ENCODE measurements at places on chromosomes 2 and 18. TPM values are rescaled to one million over a fixed set of nuclear protein-coding genes. Genes with fewer than 3 reads are reported as not detected.
A peak's percentile ranks its signal among the peaks of the same experiment; 100 is the strongest.

UNC80 gene
- total RNA-seq, result not detected

GCKR gene
- total RNA-seq, result not detected

PROKR1 gene
- not detected for total RNA-seq

POTEI gene
- total RNA-seq, result not detected

- H3K4me3 ChIP-seq, result no peak overlapping the region
- no peak for DNase-seq
- no peaks in the 10 kb centered on the region for H3K27me3 ChIP-seq
- H3K36me3 ChIP-seq, result peaks cover 55% of the 10 kb centered on the region
- peaks cover 46% of the 10 kb centered on the region for H3K4me1 ChIP-seq
These were observed 19.5 kb downstream of the CNOT11 start for GRCh38 chr2:101272045-101272784.

GRCh38 chr2:29317801-29318485 is 202.7 kb downstream of the CLIP4 start:
- DNase-seq, result no peak
- H3K36me3 ChIP-seq, result no peaks in the 10 kb centered on the region
- peaks cover 27% of the 10 kb centered on the region for H3K4me1 ChIP-seq

- peaks cover 3% of the 10 kb centered on the region for H3K27me3 ChIP-seq
- H3K36me3 ChIP-seq, result no peaks in the 10 kb centered on the region
- no peak overlapping the region for H3K27ac ChIP-seq
- H3K4me1 ChIP-seq, result no peaks in the 10 kb centered on the region
- no peak overlapping the region for H3K4me3 ChIP-seq
These were observed 23.5 kb downstream of the IGFBP5 start for GRCh38 chr2:216671791-216672343.

- H3K36me3 ChIP-seq, result no peaks in the 10 kb centered on the region
- DNase-seq, result no peak
- peaks cover 11% of the 10 kb centered on the region for H3K27me3 ChIP-seq
- peaks cover 17% of the 10 kb centered on the region for H3K4me1 ChIP-seq
- H3K4me3 ChIP-seq, result no peak overlapping the region
- H3K27ac ChIP-seq, result no peak overlapping the region
These were observed 80.0 kb upstream of the SLC66A3 start for GRCh38 chr2:11075221-11075620.

- peaks cover 5% of the 10 kb centered on the region for H3K27me3 ChIP-seq
- no peak for DNase-seq
- H3K4me1 ChIP-seq, result no peaks in the 10 kb centered on the region
- H3K36me3 ChIP-seq, result no peaks in the 10 kb centered on the region
- no peak overlapping the region for H3K27ac ChIP-seq
- no peak overlapping the region for H3K4me3 ChIP-seq
These were observed 12.3 kb upstream of the TFCP2L1 start for GRCh38 chr2:121297217-121297830.

DNA sequence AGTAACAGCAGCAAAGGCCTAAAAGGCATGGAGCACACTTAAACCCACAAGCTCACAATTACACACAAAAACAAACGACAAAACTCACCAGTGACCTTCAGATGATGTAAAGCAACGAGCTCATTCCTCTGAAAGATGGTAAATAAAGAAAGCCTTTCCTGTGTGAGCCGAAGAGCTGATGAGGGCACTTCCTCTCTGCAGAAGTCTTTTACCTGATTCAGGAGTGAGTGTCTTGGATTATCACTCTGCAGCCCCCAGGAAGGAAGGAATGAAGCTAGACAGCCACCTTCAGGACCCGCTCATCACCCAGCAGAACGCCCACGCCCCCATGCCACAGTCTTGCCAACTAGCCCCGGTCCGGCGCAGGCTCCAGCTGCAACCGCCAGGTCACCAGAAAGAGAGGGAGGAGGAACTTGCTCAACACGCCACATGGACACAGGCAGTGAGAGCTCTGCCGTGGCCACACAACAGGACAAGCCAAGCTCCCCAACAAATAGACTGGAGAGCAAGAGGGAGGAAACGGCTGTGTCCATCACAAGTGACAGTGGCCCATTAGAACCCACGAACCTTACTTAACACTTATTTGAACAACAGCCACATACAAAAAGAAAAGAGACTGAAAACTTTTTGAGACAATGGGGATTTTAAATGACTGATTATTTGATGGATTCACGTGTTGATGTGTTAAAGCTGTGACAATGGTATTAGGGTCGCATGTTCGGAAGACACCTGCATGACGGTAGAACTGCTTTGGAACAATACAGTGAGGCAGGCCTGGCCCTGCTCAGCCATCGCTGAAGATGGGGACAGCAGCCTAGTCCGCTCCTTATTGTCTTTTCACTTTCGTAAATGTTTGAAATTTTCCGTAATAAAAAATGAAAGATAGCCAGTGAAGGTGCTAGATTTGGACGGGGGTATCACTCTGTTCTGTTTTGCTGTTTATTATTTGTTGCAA is 127.3 kb downstream of the HDAC4 start:
- H3K36me3 ChIP-seq, result peaks cover 8% of the 10 kb centered on the region
- peaks cover 33% of the 10 kb centered on the region for H3K27me3 ChIP-seq
- DNase-seq, result no peak
- no peak overlapping the region for H3K4me3 ChIP-seq

- H3K4me1 ChIP-seq, result peaks cover 45% of the 10 kb centered on the region
- no peaks in the 10 kb centered on the region for H3K27me3 ChIP-seq
- no peak overlapping the region for H3K4me3 ChIP-seq
- no peak for DNase-seq
These were observed 135.0 kb downstream of the TGIF1 start for GRCh38 chr18:3584897-3585460.

DNA sequence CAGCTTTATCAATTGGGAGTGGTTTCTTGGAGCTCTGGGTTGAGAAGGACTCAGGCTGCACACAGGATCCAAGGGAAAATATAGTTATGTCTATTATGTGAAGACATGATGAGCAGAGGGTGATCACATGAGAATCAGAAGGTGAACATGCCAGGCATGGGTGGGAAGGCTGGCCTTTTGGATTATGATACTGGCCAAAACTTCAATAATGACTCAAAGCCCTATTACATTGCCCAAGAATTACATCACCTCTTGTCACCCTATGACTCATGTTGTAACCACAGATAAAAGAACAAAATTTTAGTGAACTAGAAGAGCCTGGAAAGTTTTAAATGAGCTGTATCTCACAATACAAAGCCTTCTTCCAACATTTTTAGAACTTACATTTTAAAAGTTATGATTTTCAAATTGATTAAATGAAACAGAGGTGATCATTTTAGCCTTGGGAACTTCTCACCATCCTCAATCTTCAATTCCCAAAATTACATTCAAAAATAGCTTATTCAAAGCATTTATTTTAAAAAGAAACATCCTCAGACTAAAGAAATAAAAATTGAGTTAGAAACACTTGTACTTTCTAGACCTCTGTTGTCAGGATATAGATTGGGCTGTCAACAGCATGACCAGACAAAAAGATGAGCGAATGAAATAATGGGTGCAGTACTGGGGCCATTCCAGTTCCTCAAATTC is 428.3 kb downstream of the MBD2 start:
- H3K27me3 ChIP-seq, result no peaks in the 10 kb centered on the region
- DNase-seq, result no peak
- no peaks in the 10 kb centered on the region for H3K36me3 ChIP-seq
- H3K4me1 ChIP-seq, result no peaks in the 10 kb centered on the region

GRCh38 chr2:235527806-235528469 is 34.1 kb downstream of the AGAP1 start:
- no peaks in the 10 kb centered on the region for H3K36me3 ChIP-seq
- H3K27me3 ChIP-seq, result no peaks in the 10 kb centered on the region
- H3K4me1 ChIP-seq, result no peaks in the 10 kb centered on the region
- no peak overlapping the region for H3K27ac ChIP-seq
- no peak overlapping the region for H3K4me3 ChIP-seq

DNA sequence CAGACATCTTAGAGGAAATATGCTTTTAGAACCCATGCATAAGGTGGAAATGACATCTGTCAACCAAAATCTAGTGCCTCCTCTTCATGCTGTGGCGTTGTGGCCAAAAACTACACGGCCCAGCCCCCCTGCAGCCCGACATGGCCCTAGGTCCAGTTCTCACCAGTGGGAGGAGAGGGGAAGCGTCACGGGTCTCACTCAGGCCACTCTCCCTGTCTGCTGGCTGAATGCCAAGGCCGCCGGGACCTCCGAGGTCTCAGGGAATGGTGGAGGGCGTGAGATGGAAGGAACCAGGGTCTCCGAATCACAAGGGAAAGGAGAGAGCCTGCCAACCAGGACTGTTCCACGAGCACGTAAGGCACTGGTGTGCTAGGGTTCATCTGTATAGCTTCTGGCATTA is 361.0 kb downstream of the ANAPC1 start:
- peaks cover 13% of the 10 kb centered on the region for H3K4me1 ChIP-seq
- no peak overlapping the region for H3K27ac ChIP-seq

DNA sequence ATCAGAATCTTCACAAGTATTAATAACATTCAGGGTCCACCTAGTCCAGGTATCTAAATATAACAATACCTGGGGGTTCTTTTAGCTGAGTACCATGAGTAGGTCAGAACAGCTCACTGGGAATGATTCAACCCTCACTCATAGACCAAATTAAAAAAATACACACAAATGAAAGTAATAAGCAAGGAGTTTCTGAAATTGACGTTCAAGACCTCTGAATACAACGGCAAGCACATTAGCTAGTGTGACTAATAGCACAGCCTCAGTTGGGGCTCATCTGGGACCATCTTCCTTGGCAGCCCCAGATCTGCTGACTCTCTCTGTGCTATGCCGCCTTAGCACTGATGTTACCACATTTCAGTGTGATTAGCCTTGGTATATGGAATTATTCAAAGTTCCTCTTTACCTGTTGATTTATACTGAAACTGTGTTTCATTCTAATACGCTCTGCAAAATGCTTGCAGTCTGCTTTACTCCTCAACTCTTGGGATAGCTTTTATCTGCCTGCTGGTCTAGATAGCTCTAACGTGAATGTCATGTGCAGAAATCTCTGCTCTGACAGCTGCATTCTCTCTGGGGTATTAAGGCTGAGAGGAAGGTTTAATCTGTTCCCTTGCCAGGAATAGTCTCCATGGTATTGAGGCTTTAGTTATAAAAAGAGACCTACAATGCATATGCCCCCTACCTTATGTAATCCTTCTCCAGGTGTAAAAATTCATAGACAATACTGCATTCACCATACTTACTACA is 153.3 kb downstream of the METTL4 start:
- H3K27ac ChIP-seq, result no peak overlapping the region
- H3K36me3 ChIP-seq, result no peaks in the 10 kb centered on the region
- H3K4me1 ChIP-seq, result no peaks in the 10 kb centered on the region
- no peak for DNase-seq

DNA sequence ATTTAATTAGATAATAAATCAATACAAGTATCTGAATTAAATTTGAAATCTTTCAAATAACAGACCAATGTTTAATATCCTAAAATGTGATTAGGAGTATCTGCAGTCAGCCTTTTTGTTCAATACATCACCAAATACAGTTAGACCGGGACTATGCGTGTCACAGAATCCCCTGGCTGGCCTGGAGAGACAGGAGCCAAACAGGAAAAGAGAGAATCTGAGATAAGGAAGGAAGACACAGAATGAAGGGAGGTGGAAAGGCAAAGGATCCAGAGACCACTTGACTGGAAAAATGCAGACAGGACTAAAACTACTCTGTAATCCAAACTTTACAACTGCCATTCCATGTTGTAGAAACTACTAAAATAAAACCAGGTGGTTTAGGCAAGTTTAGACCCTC is 66.3 kb downstream of the SIGLEC15 start:
- no peaks in the 10 kb centered on the region for H3K4me1 ChIP-seq
- H3K27me3 ChIP-seq, result no peaks in the 10 kb centered on the region
- no peak for DNase-seq
- H3K27ac ChIP-seq, result no peak overlapping the region

GRCh38 chr18:24613896-24614640 is 153.6 kb downstream of the HRH4 start:
- H3K4me1 ChIP-seq, result no peaks in the 10 kb centered on the region
- H3K4me3 ChIP-seq, result no peak overlapping the region
- no peaks in the 10 kb centered on the region for H3K36me3 ChIP-seq
- no peaks in the 10 kb centered on the region for H3K27me3 ChIP-seq
- DNase-seq, result no peak
- no peak overlapping the region for H3K27ac ChIP-seq

- peak; percentile 48 for DNase-seq
- H3K4me1 ChIP-seq, result peaks cover 7% of the 10 kb centered on the region
- peaks cover 29% of the 10 kb centered on the region for H3K27me3 ChIP-seq
- no peak overlapping the region for H3K4me3 ChIP-seq
These were observed 14.2 kb downstream of the SIGLEC15 start for GRCh38 chr18:45839414-45840395.

DNA sequence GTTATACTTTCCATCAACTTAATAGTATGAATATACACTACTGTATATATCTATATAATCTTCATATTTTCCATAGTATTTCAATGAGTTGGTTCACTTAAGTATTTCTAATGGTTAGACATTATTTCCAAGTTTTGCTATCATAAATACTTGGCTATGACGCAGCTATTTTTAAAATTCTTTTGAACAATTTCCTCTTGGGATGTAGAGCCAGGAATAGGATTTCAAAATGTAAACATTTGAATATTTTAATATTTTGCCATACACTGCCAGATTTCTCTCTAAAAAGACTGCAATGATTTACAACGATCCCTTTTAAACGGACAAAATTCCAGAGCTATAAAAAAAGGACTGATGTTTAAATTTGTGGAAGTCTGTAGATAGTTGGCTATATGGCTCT is 95.6 kb downstream of the NUP35 start:
- no peak overlapping the region for H3K4me3 ChIP-seq
- H3K27me3 ChIP-seq, result no peaks in the 10 kb centered on the region
- no peaks in the 10 kb centered on the region for H3K36me3 ChIP-seq
- H3K4me1 ChIP-seq, result peaks cover 1% of the 10 kb centered on the region

- H3K4me3 ChIP-seq, result no peak overlapping the region
- no peaks in the 10 kb centered on the region for H3K27me3 ChIP-seq
- no peak overlapping the region for H3K27ac ChIP-seq
- H3K4me1 ChIP-seq, result peaks cover 64% of the 10 kb centered on the region
These were observed 87.9 kb downstream of the ICOS start for GRCh38 chr2:204024503-204024902.

GRCh38 chr18:58361212-58361611 is 267.7 kb downstream of the ALPK2 start:
- no peak overlapping the region for H3K4me3 ChIP-seq
- DNase-seq, result no peak
- H3K36me3 ChIP-seq, result no peaks in the 10 kb centered on the region
- H3K4me1 ChIP-seq, result peaks cover 4% of the 10 kb centered on the region
